Lower leg skin (tissue), 4 donors: ENCODE measurements at places on chromosomes 4 and X.

DNA sequence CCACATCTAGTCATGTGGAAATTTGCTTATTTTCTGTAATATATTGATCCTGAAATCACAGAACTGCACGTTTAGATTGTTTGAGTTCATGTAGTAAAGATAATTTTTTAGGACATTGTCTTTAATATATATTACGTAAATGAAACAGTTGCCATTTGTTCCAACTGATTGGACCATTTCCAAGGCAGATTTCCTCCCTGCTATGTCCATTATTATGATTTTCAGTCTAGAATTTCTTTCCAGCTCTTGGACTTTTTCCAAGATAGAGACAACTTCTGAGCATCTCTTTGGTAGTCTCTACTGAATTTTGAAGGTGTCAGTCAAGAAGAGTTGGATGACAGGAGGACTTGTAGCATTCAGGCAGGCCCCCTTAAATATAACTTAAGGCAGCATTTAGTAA lies 94.6 kb downstream of the STIM2 start:
- DNase-seq: no peak

GRCh38 chr4:138494931-138495330 lies 252.8 kb upstream of the SLC7A11 start:
- no peak for DNase-seq

- no peak for DNase-seq
Observed at GRCh38 chrX:31331015-31331414, 259.2 kb upstream of the FTHL17 start.

DNA sequence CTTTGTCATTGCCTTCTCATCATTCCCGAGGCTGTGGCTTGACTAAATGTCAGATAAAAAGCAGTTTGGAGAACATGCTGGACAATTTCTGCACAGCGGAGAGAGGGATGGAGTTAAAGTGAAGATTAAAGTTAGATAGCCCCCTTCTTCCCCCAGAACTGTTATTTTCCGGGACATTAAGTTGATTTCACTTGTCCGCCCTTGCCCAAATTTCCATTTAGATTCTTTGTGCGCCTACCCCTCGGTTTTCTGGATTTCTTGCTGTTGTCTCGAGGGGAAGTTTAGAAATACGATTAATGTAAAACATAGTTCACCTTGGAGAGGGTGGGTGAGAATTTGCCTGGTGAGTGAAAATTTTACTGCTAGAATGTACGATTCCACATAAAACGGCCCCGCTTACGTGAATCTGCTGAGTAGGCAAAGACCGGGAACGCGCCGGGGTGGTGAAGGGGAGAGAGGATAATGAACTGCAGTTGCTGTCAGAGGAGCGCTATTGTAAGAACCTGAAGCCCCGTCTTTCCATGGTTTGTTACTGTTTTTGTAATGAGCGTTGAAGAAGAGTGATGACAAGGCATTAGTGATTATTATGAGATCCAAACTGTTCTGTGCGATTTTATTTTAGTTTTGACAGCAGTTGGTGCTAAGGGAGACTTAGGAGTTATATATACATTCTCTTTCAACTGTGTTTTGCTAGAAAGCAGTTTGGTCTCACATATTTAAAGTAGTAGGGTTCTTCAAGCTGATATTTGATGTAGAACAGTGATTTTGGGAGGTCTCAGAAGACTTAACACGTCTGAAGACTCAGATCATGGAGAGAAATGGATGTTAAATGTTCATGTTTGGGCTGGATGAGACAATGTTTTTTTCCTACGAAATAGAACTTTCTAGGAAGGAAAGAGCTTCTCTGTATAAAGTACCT lies 73.0 kb downstream of the AFF1 start:
- peak; percentile 62 for DNase-seq

DNA sequence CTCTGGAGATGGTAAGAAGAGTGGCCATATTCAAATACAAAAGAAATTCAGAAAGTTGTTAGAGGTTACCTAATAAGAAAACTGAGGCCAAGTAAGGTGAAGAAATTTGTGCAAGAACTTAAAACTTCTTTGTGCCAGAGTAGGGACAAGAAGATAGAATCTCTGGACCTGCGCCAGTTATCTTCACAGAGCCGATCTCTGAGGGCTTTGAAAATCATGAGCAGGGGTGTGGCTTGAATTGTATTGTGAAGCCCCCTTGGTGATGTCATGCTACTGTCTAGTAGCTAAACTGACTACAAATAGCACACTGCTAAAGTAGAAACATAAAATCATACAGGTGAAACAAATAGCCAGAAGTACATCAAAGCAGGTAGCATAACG lies 184.6 kb downstream of the UGT8 start:
- no peak for DNase-seq

- no peak for DNase-seq
Observed at GRCh38 chr4:71974681-71975080, 57.1 kb upstream of the NPFFR2 start.
